ENCODE measurements at places on chromosomes 11 and 22. TPM values are rescaled to one million over a fixed set of nuclear protein-coding genes. Genes with fewer than 3 reads are reported as not detected.

The THOC5 gene
- total RNA-seq, result 46.2 TPM

The CHRNA10 gene
- total RNA-seq, result 0.82 TPM

DNA sequence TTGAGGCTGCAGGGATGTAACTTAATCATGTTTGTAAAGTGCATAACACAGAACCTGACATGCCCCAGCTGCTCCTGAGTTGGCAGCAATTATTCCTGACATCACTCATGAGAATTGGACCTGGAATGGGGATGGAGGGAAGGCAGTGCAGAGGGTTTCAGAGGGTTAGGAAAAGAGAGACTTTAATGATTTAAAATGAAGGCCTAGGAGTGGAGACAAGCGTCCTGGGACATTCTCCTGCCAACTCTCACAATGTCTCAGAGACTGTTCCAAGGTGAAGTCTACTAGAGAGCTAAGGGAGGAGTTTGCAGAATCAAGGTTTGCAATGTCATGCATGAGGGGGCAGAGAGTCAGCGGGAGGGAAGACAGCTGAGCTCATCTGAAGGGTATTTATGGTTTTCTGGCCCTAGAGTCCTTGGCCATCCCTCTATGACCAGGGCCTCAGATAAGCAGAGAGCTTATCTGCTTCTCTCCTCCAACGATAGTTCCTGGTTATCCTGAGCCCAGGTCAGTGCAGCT is 36.9 kb downstream of the GGTLC2 start:
- H3K4me1 ChIP-seq, result no peaks in the 10 kb centered on the region
- no peaks in the 10 kb centered on the region for H3K36me3 ChIP-seq
- DNase-seq, result no peak
- peaks cover 30% of the 10 kb centered on the region for H3K27me3 ChIP-seq

The SLC7A4 gene
- 0.15 TPM for total RNA-seq

The PANX2 gene
- total RNA-seq, result not detected

The C11orf16 gene
- not detected for total RNA-seq

- H3K27me3 ChIP-seq, result peaks cover 40% of the 10 kb centered on the region
- peak overlapping the region; percentile 5 for H3K4me3 ChIP-seq
- H3K27ac ChIP-seq, result no peak overlapping the region
- peaks cover 2% of the 10 kb centered on the region for H3K36me3 ChIP-seq
- peaks cover 14% of the 10 kb centered on the region for H3K4me1 ChIP-seq
These were observed 7.6 kb downstream of the LRRC10B start for GRCh38 chr11:61516191-61516590.

The ENTHD1 gene
- not detected for total RNA-seq

DNA sequence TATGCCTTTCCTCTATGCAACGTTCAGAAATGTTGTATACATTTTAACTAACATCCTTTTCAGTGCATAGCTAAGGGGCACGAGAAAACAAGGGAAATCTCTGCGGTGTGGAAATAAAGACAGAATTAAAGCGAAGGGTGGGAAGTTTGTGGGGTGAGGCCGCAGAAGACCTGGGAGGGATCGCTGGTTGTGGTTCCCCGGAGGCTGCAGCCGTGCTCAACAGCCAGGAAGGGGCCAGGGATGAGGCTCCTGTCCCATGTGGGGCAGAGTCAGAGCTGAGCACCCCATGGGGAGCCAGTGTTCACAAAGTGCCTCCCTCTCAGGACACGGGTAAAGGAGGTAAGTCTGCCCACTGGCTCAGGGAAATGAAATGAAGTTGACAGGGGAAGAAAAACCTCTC is 67.5 kb downstream of the MYEOV start:
- H3K27ac ChIP-seq, result no peak overlapping the region
- peaks cover 10% of the 10 kb centered on the region for H3K27me3 ChIP-seq
- H3K4me1 ChIP-seq, result no peaks in the 10 kb centered on the region
- no peak overlapping the region for H3K4me3 ChIP-seq
- H3K36me3 ChIP-seq, result no peaks in the 10 kb centered on the region

GRCh38 chr22:45552580-45553350 is 50.1 kb downstream of the FBLN1 start:
- peaks cover 2% of the 10 kb centered on the region for H3K4me1 ChIP-seq
- no peak overlapping the region for H3K27ac ChIP-seq
- H3K36me3 ChIP-seq, result no peaks in the 10 kb centered on the region
- H3K4me3 ChIP-seq, result no peak overlapping the region
- peaks cover 24% of the 10 kb centered on the region for H3K27me3 ChIP-seq
- DNase-seq, result no peak

GRCh38 chr22:20206709-20207215 is 55.9 kb upstream of the CCDC188 start:
- no peak for DNase-seq
- H3K27me3 ChIP-seq, result no peaks in the 10 kb centered on the region
- H3K4me3 ChIP-seq, result peak overlapping the region; percentile 91
- peaks cover 22% of the 10 kb centered on the region for H3K4me1 ChIP-seq

The MPEG1 gene
- 5.4 TPM for total RNA-seq

GRCh38 chr22:22598144-22598543 is 39.1 kb upstream of the PRAME start:
- no peak overlapping the region for H3K27ac ChIP-seq
- H3K27me3 ChIP-seq, result peaks cover 29% of the 10 kb centered on the region
- peaks cover 5% of the 10 kb centered on the region for H3K4me1 ChIP-seq
- DNase-seq, result no peak
- H3K4me3 ChIP-seq, result no peak overlapping the region

All from T-helper 17 cell (primary cell).